ENCODE measurements at places on chromosomes 2 and 18.

DNA sequence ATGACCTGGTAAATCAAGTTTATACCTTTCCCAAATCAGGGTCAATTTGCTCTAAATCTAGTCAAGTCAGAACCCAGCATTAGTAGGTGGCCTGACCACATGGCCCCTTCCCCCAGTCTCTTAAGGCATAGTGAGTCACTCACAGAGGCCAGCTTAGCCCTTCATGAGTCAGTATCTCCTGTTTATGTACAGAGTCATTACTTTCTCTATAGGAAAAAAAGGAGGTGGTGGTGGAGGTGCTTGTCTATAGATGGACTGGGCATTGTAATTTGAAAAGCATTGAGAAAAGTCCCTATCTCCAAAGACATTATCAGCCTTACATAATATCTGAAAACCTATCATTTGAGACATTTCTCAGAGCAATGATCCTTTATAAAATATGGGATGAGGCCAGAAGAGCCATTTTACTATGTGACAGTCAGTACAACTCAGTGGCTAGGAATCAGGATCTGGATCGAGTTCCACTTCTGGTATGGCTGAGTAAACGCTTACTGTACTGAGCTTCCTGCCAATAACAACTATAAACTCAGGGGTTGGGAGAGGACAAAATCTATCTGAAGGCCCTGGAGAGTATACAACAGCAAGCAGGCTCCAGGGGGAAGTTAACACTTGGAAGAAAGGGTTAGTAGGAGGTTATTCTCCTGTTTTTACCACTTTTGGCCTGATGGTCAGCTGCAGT is 22.5 kb upstream of the SIGLEC15 start:
- DNase-seq: no peak

GRCh38 chr2:11019614-11020013 is 107.9 kb downstream of the KCNF1 start:
- no peak for DNase-seq

DNA sequence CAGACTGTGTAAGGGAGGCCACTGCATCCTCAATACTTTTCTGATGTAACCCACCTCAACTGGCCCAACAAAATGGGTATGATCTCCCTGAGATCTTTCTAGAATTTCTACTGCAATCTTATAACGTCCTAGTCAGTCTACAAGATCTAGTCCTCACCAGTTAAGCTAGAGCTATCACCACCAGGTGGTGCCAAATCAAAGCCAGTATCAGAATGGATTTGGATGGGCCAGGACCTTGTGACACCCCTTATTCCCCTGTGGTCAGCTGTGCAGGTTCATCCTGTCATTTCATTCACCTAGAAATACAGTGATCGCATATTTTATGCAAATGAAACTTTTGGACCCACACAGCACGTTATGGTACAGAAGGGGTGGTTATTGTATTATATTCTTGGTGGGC is 90.3 kb downstream of the OLA1 start:
- no peak for DNase-seq

- no peak for DNase-seq
Observed at GRCh38 chr2:10465910-10466309, 17.8 kb upstream of the ODC1 start.

- no peak for DNase-seq
Observed at GRCh38 chr18:21398121-21398520, 156.1 kb downstream of the GREB1L start.

DNA sequence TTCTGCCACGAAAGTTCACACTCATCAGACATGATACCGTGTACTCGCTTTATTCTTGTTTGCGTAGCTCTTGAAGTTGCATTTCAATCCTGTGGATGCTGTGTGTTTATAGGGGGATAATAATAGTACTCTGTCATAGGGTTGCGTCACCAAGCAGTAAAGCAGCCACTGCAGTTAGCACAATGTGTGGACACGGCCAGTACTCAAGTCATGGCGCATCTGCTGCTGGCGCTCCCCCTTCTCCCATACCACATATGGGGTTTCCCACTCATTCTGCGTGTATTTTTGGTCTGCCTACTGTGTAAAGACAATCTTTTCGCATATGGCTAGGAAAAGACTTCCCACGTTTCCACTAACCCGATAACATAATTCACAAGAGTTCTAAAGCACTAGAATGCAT is 2.1 kb upstream of the ZBTB14 start:
- no peak for DNase-seq

GRCh38 chr2:28606986-28607441 is 111.2 kb downstream of the PLB1 start:
- DNase-seq: no peak

DNA sequence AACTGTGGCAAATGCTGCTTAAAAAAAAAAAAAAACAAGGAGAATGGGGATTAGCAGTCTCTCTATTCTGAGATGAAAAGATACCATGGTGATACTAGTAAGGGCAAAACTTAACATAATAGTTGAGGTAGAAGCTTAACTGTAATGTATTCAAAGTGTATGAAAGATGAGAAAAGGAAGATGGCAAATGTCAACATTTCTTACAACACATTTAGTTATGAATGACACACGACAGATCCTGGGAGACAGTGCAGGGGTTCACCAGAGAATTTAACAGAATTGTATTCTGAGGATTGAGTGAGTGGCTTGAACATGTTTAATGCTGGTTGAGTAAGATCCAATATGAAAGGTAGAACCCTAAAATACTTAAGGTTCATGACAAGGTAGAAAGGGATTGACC is 52.7 kb downstream of the CUL3 start:
- no peak for DNase-seq

DNA sequence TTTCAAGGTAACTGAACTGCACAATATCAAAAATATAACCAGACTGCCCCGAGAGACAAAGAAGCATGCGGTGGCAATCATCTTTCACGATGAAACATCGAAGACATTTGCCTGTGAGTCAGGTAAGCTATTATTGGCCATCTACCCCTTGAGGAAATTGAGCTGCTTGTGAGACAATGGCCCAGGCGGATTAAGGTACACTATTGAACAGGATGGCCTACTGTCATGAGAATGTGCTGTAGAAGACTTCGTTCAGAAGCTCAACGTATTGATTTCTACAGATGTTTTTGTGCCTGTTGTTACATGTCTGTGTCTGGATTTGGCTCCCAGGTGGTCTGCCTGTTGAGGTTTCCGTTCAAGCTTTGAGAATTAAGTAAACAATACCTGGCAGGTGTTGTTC is 198.7 kb downstream of the DOK6 start:
- no peak for DNase-seq
